Hepatic stellate cell (primary cell): ENCODE measurements at places on chromosomes 2 and 18.

- no peak for DNase-seq
These were observed 142.9 kb upstream of the NXPH2 start for GRCh38 chr2:138922973-138923563.

GRCh38 chr2:61961231-61961901 lies 55.9 kb downstream of the COMMD1 start:
- no peak for DNase-seq

- DNase-seq = no peak
These were observed 102.9 kb downstream of the DHRS9 start for GRCh38 chr2:169172151-169172735.

GRCh38 chr18:63520053-63520685 lies 22.0 kb upstream of the SERPINB12 start:
- no peak for DNase-seq

- no peak for DNase-seq
These were observed 5.4 kb downstream of the RND3 start for GRCh38 chr2:150482111-150482510.

GRCh38 chr2:10265329-10266132 lies 37.2 kb upstream of the HPCAL1 start:
- peak; percentile 46 for DNase-seq

DNA sequence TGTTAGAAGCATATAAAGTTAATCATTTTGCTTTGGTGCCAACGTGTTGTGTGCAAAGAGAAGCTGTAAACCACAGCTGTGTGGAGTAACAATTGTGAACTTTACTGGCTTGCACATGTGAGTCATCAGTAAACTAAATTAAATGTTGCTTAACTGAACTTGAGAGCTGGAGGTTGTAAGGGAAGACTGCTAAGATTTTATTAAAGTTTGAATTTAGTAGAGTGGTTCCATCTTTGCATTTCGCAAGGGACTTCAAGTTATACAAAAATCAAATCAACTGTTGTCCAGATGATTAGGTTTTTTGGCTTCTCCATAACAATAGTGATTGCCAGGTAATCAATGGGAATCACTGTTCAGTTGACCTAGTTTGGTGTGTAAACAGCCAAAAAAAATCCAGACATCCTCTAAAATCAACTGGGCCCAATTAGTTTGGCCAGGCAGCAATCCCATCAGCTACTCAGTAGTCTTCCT lies 247.4 kb downstream of the MYO3B start:
- no peak for DNase-seq

DNA sequence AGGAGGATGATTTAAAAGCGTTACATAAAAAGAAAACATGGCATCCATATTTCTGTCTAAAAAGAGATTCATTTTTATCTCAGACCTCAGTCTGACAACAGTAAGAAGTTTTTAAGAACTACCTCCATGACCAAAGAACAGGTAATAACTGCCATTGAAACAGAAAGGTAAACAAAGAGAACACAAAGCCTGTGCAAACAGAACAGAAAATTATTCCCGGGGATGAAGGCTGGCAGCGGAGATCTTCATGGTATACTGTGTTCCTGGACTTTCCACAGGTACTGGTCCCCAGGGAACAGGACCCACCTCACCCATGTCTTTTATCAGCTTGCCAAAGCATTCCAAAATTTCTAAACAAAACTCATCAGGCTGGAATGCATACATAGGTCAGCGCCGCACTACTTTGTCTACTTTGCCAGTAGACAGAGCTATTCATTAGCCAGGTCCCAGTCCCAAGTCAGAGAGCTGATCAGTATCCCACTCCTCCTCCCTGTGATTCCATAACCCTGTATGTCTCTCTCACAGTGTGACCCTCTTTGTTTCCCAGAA lies 277.3 kb downstream of the MBD2 start:
- DNase-seq = no peak
